ENCODE measurements at places on chromosomes 2 and 18.
A peak's percentile ranks its signal among the peaks of the same experiment; 100 is the strongest.

DNA sequence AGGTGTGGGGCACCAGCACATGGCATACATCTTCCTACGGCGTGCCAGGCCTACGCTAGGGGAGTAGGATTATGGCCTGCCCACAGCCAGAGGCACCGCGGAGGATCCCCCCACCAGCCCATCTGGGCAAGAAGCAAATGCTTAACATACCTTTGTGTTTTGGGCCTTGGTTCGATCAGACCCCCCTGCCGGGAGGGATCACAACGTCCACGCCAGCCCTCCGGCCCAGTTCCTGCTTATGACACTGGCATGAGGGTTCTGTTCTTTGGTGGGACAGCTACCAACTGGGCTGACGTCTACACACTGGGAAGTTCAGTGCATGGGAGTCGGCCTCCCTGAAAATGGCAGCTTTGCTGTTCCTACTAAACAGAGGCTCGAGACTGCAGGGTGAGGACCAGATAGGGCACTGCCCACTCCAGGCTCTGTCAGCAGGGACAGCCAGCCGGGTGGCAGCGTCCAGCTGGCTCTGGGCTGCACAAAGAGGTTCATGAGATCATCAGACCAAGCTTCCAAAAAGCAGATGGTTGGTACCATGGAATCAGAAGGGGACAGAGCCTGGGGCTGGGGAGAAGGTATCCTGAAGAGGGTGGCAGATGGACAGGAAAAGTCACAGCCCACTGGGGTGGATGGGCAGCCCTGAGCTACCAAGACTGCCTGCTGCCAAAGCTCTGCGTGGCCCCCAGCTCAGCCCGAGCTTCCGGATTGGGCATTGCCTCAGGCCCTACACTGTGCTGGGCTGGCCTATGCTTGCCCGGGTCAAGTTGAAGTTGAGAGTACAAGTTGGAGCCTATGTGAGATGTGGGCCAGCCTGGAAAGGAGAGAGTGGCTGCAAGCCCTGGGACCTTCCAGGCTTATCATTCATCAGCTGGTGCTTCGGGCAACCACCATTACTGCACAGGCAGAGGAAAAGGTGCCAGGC lies 61.7 kb upstream of the TEX51 start:
- no peak for DNase-seq

- no peak for DNase-seq
Observed at GRCh38 chr2:240018071-240018750, 6.9 kb downstream of the NDUFA10 start.

DNA sequence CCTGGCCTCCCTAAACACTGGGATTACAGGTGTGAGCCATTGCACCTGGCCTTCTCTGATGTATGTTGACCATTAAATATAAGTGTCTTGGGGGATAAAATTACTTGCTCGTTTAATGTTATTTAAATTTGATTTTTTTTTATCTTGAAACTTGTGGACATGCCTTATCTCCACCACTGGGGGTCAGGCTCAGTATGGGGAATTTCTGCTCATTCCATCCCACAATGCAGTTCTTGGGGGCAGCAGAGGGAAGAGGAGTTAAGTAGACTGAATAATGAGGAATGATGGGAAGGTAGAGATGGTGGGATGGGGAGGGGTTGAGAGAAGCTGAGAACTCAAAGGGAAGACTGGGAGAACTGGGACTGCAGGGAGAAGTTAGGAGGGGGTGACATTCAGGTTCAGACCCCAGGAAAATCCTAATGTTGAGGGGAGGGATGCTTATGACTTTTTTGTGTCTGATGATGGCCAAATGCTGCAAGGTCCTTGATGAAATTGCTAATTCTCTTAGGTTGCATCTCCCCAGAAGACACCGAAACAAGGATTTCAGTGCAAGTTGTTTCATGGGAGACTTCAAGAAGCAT lies 174.2 kb downstream of the MIB1 start:
- peak; percentile 68 for DNase-seq

- DNase-seq = no peak
Observed at GRCh38 chr2:190979906-190980629, 33.9 kb downstream of the STAT1 start.

- peak; percentile 53 for DNase-seq
Observed at GRCh38 chr2:99970292-99970868, 172.0 kb downstream of the AFF3 start.

- DNase-seq = no peak
Observed at GRCh38 chr2:218368621-218369153, 12.0 kb downstream of the CATIP start.

- no peak for DNase-seq
Observed at GRCh38 chr2:236284208-236284607, 20.0 kb upstream of the ASB18 start.

DNA sequence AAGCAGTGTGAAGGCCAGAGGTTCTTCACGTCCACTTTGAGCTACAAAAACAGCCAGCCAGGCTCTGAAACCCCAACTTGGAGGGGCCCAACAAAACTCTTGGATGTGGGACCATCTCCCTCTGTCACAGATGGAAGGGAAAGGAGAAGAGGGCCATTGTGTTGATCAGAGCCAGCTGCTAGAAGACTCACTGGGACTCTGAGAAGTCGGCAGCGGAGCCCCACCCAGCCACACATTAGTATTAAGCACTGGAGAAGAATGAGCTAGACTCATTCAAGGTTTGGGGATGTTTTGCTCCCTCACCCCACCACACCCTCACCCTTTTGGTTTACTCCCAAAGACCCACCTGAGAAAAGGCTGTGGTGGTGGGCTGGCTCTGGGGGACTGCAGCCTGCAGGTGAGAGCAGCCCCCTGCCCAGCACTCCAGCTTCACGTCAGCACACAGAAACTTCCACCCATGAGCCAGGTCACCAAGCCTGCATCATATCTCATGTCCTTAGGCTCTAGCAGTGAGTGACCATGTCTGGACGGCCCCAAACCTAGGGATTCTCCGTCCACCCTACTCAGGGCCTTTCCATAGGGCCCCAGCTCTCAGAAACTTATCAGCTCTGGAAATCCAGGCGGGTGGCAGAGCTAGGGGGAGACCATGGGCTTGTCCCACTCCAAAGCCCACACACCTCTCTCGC lies 12.6 kb downstream of the TEX51 start:
- DNase-seq = no peak

- peak; percentile 70 for DNase-seq
Observed at GRCh38 chr2:85066874-85067351, 66.3 kb upstream of the TCF7L1 start.

DNA sequence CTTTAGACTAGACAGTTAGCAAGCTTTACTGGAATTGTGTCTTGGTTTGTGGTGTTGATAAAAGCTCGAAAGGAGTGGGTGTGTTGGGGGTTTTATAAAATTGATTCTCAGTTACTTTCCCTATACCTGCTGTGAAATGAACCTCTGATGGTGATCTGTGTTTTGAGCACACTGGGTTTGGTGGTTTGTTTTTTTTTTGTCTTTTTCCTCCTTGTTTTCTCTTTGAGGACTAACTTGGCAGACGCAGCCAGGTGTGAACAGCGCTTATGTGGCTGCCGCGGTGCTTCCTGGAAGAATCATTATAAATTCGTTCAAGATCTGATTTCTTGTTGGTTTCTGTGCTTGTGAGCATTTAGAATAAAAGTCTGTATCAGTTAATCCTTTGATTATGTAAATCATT lies 28.5 kb downstream of the GRHL1 start:
- no peak for DNase-seq

DNA sequence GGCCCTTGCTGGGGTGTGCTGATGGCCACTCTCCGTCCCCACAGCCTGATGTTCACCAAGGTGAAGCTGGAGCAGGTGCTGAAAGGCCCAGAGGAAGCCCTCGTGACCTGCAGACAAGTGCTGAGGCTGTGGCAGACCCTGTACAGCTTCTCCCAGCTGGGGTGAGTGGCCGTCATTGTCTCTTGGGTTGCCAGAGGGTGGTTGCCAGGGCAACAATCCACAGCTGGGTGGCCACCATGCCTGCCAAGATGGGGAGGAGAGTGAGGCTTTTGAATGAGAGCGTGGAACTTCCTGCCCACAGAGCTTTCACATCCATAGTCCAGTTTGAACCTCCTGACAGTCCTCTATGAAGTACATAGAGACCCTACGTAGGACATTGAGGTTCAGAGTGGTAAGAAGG lies 108.8 kb downstream of the STPG4 start:
- DNase-seq = no peak

GRCh38 chr18:77132369-77133050 lies at the start of gene MBP:
TSS of gene MBP (minus strand) at chr18:77132783. CDS start at chr18:77105261, 27,522 bp downstream.
- DNase-seq = peak; percentile 46

DNA sequence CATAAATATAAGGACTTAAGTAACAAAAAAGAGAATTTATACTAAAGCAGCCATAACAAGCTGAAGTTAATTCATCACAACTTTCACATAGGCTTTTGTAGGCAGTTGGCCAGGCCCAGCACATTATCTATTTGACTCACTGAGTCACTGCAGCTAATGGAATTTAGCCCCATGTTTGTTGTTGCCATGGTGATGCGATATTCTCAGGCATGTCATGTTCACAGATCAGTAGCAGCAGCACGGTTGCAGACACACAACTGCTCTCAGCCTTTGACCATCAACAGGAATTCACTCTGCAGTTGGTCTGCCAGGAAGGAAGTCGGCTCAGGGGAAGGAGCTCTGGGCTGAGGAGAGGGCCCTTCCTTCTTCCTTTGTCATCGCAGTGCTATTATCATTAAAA lies 639.8 kb downstream of the TMEM182 start:
- no peak for DNase-seq

DNA sequence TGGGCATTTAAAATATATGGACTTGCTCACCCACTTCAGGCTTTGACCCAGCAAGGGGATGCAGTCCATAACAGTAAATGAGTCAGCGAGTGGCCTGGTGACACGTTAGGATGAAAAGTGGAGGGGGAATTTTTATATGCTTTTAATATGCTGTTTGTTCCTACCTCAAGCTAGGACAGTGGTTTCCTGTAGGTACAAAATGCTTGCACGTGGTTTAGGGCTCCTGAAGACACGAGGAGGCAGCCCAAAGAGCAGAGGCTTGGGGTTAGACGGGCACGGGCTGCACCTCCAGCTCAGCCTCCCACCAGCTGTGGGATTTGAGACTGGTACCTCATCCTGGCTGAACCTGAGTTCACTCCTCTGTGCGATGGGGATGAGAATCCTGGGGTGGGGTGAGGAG lies 306.2 kb upstream of the CXCR4 start:
- DNase-seq = no peak

DNA sequence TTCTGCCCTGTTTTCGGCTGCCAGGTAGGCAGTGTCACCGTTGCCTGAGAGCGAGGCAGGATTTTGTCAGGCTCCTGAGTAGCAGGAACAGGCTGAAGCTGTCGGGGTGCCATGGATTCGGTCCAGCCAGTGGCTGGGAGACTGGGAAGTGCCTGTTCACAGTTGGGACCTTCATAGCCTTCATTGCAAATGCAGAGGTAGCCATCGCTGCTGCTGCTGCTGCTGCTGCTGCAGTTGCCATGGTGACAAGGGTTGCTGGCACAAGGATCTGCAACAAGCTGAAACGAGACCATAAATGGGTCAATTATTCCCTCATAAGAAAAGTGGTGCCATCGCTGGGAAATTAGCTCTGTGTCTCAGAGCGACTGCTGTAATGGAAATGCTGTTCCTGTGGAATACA lies 122.7 kb downstream of the DNER start:
- DNase-seq = no peak

GRCh38 chr2:223856021-223856420 lies 18.6 kb upstream of the AP1S3 start:
- DNase-seq = no peak

DNA sequence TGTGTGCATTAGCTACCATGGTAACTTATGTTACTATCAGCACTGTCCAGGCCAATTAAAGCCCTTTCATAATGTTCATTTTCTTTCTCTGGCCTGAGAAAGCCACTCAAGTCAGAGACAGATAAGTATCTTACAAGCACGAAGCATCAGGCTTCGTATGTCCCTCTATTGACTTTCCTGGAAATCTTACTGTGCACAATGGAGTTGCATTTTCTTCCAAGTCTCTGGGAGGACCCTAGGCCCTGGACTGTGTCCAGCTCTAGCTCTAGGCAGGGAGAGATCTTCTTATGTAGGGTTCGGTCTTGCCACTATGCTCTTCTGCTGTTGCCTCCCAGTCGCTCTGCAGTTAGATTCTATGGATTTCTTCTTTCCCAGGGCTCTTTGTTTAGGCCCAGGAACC lies 40.0 kb upstream of the ITGA6 start:
- DNase-seq = no peak
